ENCODE measurements at places on chromosomes 12 and 14. TPM values are rescaled to one million over a fixed set of nuclear protein-coding genes. Genes with fewer than 3 reads are reported as not detected.
A peak's percentile ranks its signal among the peaks of the same experiment; 100 is the strongest.

DNA sequence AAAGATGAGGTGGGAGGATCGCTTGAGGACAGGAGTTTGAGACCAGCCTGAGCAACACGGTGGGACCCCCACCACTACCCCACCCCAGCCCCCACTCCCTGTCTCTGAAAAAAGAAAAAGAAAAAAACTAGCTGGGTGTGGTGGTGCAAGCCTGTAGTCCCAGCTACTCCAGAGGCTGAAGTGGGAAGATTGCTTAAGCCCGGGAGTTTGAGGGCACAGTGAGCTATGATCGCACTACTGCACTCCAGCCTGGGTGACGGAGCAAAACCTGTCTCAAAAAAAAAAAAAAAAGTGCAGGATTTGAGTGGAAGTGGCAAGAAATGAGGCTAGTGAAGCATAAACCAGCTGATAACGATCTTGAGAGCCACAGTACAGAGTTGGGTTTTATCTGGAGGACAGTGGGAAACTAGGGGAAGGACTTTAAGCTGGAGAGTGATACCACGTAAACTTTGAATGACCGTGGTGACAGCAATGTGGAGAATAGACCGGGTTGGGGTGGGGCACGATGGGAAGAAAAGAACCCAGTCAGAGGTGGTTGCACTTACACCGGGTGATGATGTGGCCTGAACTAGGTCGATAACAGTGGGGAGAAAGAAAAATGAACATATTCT, 85.3 kb downstream of the TMEM260 start:
- no peak overlapping the region for H3K27ac ChIP-seq
- no peak overlapping the region for H3K4me3 ChIP-seq
- H3K36me3 ChIP-seq, result no peaks in the 10 kb centered on the region
- H3K4me1 ChIP-seq, result no peaks in the 10 kb centered on the region
- DNase-seq, result no peak

DNA sequence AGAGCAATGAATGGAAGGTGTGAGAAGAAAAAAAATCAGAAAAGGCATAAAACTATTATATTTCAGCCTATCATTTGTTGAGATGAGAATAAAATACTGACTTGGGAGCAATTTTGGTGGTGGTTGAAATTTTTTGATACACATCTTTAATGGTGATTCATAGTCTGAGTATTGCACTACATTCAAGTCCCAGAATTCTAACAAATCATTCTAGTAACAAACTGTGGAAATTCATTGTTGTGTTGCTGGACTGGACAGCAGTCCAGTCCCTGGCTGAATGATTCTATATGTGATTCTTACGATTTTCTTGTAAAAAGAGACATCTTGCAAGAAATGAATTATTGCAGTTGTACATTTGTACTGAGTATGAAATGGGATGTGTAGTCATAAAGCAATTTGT, 268.6 kb downstream of the TRHDE start:
- H3K4me3 ChIP-seq, result no peak overlapping the region
- no peaks in the 10 kb centered on the region for H3K27me3 ChIP-seq
- DNase-seq, result no peak

DNA sequence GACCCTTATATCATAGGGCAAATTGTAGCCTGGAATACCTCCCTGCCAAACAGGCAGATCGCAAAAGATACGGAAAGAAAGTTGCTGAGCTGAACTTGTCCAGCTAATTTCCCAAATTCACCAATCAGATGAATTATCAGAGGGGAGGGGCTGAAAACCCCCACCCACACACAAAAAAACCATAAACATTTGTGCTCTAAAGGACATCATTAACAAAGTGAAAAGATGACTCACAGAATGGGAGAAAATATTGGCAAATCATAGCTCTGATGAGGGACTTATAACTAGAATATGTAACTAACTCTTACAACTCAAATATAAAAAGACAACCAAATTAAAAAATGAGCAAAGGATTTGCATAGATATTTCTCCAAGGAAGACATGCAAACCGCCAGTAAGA, 36.3 kb downstream of the PTHLH start:
- no peaks in the 10 kb centered on the region for H3K36me3 ChIP-seq
- H3K27ac ChIP-seq, result no peak overlapping the region
- H3K4me3 ChIP-seq, result no peak overlapping the region
- no peaks in the 10 kb centered on the region for H3K27me3 ChIP-seq
- no peak for DNase-seq

DNA sequence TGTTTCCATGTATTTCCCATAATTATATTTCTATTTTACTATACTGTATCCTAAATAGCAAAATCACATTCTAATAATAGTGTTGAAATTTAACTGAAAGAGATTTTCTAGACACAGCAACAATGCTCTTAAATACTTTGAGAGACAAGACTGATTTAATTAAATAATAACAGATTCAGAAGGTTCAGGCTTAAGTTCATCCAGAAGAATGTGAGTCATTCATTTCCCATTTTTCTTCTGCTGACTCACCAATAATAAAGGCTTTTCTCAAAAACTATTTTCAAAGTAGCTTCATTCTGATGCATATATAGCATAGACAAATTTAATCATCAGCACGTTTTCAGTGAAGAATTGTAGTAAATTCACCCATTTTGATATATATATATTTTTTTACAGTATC, 481.4 kb downstream of the MDGA2 start:
- no peak overlapping the region for H3K27ac ChIP-seq
- H3K4me1 ChIP-seq, result no peaks in the 10 kb centered on the region
- DNase-seq, result no peak
- H3K36me3 ChIP-seq, result no peaks in the 10 kb centered on the region

DNA sequence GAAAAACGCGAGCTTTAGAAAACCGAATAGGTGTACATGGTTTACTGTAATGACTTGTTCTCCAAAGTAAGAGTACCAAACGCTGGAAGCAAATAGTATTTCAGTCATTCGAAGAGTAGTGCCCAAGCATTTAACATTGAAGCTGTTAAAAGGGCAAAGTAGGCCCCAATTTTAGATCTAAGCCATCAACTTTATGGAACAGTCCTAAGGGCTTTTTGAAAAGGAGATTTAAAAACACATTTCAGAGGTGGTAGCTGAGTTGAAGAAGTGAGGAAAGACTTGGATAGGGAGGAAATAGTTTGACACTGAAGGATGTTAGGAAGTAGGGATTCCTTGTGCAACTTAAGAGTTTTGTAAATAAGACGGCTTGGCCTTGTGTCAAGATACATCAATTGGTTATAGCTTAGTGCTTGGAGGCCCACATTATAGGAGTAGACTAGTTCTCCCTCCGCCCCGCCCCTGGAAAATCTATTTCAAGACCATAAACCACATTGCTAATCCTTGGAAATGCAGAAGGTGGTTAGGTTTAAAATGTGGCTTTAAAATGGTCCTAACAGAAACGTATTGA, 783 bp upstream of the TUBA1B start:
- H3K27ac ChIP-seq, result peak overlapping the region; percentile 97
- H3K4me1 ChIP-seq, result peaks cover 31% of the 10 kb centered on the region
- H3K4me3 ChIP-seq, result peak overlapping the region; percentile 88
- no peak for DNase-seq
- peaks cover 29% of the 10 kb centered on the region for H3K36me3 ChIP-seq

DNA sequence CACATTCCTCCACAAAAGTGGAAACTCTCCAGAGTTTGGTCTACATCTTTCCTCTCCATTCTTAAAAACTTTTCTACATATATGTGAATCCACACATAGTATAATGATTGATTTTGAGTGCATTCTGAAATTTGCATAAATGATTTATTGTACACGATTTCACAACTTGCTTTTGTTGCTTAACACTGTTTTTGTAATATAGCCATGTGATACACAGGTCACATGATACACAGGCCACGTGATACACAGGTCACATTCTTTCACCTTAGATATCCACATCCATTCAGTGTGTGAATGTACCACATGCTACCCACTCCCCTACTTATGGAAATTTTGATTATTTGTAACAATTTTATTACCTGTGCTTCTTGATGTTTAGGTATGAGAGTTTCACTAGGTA, 319.1 kb downstream of the ZFP36L1 start:
- no peak overlapping the region for H3K4me3 ChIP-seq
- no peak for DNase-seq
- H3K36me3 ChIP-seq, result no peaks in the 10 kb centered on the region
- H3K4me1 ChIP-seq, result peaks cover 18% of the 10 kb centered on the region
- no peak overlapping the region for H3K27ac ChIP-seq

DNA sequence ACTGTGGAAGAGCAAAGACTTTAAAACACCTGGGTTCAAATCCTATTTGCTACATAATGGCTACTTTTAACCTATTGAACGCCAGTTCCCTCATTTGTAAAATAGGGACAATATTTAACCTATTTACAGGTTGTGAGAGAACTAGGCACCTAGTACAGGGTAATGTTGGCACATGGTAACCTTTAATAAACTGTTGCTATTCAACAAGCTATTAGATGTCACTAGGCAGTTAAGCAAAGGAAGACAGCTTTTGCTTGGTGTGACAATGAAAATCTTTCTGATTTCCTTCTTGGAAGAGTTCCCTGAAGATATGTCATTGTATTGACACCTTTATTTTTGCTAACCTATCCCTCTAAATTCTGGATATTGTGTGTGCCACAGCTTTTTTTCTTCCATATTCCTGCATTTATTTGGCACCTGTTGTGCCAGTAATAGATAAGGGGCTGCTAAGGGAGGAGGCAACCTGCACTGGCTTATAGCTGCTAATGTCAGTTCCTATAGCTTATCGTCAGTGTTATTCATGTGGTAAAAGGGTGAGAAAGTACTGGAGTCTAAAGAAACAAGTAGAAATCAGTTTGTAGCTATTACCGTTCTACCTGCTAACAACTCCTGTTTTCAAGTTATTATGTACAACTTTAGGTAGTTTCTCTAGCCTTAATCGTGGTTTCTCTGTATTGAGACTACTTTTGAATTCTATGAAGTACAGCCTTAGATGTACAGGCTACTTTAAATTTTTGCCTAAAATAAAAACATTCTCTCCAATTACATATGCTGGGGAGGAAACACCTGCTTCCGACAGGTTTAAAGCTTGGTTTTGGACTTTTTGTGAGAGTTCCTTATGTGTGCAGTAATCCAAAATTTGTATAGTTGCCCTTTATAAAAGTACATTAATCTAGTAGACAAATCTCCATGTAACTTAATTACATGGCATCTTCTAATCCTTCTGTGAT, 24.3 kb downstream of the HIF1A start:
- no peaks in the 10 kb centered on the region for H3K27me3 ChIP-seq
- no peak for DNase-seq
- H3K4me1 ChIP-seq, result no peaks in the 10 kb centered on the region
- H3K4me3 ChIP-seq, result no peak overlapping the region

GRCh38 chr14:73235531-73236155, 1.7 kb upstream of the PAPLN start:
- no peak for DNase-seq
- H3K36me3 ChIP-seq, result no peaks in the 10 kb centered on the region
- H3K27me3 ChIP-seq, result no peaks in the 10 kb centered on the region
- H3K4me3 ChIP-seq, result no peak overlapping the region
- no peaks in the 10 kb centered on the region for H3K4me1 ChIP-seq
- H3K27ac ChIP-seq, result no peak overlapping the region

GRCh38 chr14:39015360-39015961, 87.6 kb downstream of the SEC23A start:
- no peaks in the 10 kb centered on the region for H3K36me3 ChIP-seq
- H3K27me3 ChIP-seq, result no peaks in the 10 kb centered on the region
- no peaks in the 10 kb centered on the region for H3K4me1 ChIP-seq
- DNase-seq, result no peak
- no peak overlapping the region for H3K27ac ChIP-seq
- H3K4me3 ChIP-seq, result no peak overlapping the region

DNA sequence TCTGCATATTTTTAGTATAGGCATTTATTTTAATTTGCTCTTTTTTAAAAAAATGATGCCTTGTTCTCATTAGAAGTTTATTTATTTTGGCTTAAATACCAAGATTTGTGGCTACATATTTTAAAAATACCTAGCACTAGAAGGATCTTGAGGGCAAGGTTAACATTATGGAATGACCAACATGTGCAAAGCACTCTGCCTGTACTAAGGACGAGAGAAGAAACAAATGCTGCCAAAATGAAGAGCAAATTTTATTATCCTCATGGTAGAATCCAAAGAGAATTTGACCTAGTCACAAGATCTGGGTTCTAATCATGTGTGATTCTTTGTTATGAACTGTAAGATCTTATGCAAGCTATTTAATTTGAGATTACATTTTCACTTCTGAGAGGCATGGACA, 2.8 kb downstream of the CAND1 start:
- H3K27ac ChIP-seq, result peak overlapping the region; percentile 31
- H3K36me3 ChIP-seq, result no peaks in the 10 kb centered on the region
- no peaks in the 10 kb centered on the region for H3K4me1 ChIP-seq
- DNase-seq, result no peak

DNA sequence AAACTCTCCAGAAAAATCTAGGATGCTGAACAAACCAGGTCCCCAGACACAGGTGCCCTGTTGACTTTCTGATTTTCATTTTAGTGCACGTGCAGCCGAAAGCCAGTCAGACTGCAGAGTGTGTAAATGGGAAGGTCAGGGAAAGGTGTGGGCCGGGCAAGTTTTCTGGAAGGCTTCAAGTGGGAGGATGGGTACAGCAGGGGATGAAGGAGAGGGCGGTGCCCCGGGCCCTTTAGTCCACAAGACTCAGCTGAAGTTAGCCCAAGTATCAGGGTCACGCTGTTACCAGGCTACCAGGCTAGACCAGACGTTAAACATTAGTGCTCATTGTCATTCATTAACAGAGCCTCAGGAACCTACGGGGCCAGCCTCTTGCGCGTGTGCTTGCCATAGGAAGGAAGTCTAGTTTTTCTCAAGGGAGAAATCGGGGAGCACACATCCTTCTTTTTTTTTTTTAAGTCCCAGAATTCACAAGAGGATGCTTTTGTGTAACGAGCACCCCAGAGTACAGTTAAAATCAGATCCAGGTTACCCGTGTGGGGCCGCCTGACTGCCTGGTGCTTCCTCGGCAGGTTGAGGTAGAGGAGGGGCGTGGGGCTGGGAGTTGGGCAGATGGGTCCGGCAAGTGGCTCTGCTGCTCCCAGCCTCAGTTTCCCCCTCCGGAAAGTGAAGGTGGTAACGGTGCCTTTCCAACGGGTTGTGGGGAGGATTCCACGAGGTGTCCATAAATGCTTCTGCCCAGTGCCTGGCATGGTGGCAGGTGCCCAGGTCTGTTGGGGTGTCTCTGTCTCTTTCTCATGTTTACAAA, 19.1 kb downstream of the BCL7A start:
- H3K4me3 ChIP-seq, result no peak overlapping the region
- no peaks in the 10 kb centered on the region for H3K4me1 ChIP-seq
- DNase-seq, result no peak
- H3K36me3 ChIP-seq, result peaks cover 61% of the 10 kb centered on the region
- H3K27ac ChIP-seq, result no peak overlapping the region
- no peaks in the 10 kb centered on the region for H3K27me3 ChIP-seq

Gene C12orf54
- not detected for total RNA-seq

Gene KSR2
- total RNA-seq, result 0.07 TPM

Gene EXOC3L4
- 0.37 TPM for total RNA-seq

Gene TAS2R13
- total RNA-seq, result 0.24 TPM

Gene IL23A
- not detected for total RNA-seq

Gene ANO4
- total RNA-seq, result not detected

Gene GALNT9
- 10.8 TPM for total RNA-seq

Gene KRT1
- not detected for total RNA-seq

Gene BATF
- total RNA-seq, result 6.2 TPM

Gene NTS
- 0.52 TPM for total RNA-seq
